ENCODE measurements at places on chromosomes 4 and X.

DNA sequence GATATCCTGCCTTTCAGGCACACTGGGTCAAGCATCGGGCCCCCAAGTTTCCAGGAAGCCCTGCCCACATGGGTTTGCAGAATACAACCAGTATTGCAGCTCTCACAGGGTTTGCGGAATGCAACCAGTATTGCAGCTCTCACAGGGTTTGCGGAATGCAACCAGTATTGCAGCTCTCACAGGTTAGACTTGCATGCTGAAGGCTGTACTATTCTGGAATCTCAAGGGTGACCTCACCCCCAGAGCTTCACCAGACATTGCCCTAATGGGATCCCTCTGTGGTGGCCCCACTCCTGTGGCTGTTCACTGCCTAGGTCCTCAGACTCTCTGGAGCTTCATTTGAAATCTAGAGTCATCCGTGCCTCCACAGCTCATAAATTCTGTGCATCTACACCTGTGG lies 640.7 kb upstream of the ATOH1 start:
- DNase-seq, result no peak

DNA sequence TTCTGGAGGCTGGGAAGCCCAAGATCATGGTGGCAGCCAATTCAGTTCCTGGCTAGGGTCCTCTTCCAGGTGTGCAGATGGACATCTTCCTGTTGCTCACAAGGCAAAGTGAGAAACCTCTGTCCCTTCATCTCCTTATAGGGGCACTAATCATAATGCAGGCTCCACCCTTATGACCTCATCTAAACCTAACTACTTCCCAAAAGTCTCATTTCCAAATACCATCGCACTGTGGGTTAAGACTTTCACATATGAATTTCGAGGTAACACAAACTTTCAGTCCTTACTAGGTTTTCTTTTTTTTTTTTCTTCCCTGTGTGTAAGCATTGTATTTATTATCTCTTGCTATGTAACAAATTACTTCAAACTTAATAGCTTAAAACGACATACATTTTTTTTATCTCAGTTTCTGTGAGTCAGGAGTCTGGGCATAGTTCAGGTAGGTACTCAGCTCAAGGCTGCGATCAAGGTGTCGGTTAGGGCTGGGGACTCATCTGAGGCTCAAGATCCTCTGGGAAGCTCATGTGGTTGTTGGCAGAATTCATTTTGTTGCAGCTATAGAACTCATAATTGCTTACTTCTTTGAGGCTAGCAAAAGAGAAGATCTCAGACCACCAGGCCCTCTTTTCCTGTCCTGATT lies 204.7 kb upstream of the STK26 start:
- no peak for DNase-seq

DNA sequence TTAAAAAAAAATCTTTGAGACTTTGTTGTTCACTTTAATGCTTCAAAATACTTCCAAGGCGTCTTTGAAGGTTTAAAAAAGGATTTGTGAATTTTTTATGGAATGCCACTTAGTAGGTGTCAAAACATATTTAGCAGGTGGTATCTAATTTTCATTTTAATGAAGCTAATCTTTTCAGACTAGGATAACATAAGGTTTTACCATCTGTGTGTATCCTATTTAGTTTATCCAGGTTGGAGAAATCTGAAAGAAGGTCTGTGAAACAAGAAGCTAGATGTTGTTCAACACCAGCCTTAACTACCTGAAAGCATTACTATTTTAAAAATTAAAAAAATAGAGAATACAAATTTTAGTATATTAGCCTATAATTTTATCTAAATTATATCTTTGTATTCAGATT lies 193.4 kb downstream of the GRID2 start:
- DNase-seq, result no peak

DNA sequence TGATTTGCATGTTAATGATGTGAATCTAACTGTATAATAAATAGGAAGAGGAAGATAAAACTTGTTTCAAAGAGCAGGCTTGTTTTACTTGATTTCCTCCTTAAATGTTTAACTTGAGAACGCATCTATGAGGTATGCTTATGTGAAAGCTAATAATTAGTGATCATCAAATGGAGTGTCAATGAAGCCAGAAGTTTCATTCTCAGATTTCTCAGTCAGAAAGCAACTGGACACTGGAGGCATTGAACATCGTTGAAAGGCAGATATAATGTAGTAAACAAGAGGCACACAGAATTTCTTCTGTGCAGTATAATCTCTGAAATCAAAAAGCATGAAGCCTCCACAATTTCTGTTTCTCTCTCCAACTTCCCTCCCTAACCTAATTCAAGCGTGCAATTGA lies 672.9 kb downstream of the ADGRL3 start:
- DNase-seq, result no peak

- DNase-seq, result no peak
Observed at GRCh38 chr4:142351958-142352357, 494.1 kb downstream of the INPP4B start.

GRCh38 chr4:61877893-61878292 lies 677.8 kb downstream of the ADGRL3 start:
- no peak for DNase-seq

DNA sequence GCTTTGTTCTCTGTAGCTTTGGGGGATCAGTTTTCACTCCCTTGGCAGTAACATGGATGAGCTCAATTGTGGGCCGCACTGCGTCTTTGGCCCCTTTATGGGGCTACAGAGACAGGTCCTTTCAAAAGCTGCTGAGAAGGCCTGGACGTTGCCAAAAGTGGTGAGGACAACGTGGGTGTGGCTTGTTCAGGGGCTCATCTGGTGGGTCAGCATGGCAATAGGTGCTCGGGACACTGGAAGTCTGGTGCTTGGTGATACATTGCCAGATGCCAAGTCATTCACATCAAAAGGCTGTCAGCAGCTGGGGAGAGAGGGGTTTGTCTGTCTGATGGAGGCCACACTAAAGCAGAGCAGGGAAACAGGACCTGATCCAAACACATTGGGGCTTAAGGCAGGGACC lies 149.8 kb upstream of the EOLA2 start:
- DNase-seq, result no peak

DNA sequence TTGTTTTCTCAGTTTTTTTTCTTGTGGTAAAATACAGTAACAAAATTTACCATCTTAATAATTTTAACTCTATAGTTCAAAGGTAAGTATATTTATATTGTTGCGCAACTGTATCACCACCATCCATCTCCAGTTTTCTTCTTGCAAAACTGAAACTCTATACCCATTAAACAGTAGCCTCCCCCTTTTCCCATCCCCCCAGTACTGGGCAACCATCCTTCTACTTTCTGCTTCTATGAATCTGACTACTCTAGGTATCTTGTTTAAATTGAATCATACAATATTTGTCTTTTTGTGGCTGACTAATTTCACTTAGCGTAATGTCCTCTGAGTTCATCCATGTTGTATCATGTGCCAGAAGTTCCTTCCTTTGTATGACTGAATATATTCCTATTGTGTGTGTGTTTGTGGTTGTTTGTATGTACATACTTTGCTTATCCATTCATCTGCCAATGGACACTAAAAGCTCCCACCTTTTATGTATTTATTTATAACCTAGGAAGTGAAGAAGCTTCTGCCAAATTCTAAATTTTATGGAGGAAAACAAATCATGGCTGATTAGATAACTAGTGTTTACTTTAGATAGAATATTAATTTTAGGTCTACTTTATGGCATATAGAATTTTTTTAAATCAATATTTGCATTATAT lies 10.0 kb downstream of the ABHD18 start:
- DNase-seq, result no peak

DNA sequence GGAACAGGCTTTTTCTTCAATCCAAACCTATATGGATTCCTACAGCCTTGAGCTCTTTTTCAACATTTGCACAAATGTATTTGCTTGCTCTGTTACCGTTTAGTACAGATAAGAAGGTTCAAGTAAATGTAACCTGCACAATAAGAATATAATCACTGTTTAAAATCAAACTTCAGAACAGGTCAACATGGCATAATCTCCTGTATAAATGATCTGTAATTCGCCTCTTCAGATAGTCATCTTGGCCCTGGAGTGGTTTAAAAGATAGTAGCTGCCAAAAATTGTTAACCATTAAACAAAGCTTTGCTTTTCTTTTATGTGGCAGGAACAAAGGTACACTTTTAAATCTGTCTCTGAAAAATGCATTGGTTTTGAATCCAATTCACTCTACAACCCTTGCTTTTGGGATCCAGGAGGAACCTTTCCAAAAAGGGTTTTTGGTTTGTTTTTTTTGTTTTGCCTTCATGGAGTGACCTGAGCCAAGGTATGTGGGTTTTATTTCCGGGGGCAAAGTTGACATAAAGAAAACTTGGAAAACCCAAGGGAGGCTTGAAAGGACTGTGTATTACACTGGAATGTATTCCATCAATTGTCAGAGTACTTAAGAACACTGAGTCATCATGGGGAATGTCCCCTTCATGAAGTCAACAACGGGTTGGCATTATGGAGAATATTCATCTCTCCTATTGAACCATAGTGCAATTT lies 210.4 kb upstream of the HCCS start:
- no peak for DNase-seq

DNA sequence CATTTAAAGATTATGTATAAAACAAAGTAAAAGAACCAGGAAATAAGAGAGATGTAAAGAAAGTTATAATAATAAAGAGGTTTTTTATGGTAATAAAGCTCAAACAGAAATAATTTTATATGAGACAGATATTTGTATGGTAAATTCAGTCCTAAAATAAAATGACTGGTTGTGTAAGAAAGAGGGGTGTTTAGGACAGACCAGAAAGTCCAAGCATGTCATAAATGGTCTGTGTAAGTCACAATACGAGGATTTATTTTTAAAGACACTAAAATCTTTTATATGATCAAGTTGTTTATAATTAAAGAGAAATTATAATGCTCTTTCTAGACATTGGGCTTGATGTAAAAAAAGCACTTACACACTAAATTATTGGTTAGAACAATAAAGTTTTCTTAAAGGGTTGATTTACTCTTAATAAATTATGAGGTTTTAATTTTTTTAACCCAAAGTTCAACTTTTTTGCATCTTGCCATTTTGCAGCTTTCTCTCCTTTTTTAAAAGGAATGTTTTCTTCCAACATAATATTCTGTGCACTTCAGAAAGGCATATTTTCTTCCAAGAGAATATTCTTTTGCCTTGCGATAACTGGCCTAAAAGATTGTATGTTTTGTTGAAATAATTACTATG lies 61.9 kb upstream of the TCEAL2 start:
- no peak for DNase-seq

GRCh38 chrX:153635788-153636668 lies 11.0 kb upstream of the DUSP9 start:
- DNase-seq, result no peak

- DNase-seq, result no peak
Observed at GRCh38 chr4:69832326-69833030, 27.5 kb downstream of the SULT1E1 start.

- no peak for DNase-seq
Observed at GRCh38 chr4:139229534-139230039, 50.4 kb downstream of the MGARP start.

GRCh38 chr4:10747186-10747585 lies 62.6 kb upstream of the CLNK start:
- DNase-seq, result peak; percentile 80

GRCh38 chrX:42803320-42803719 lies 25.4 kb upstream of the PPP1R2C start:
- no peak for DNase-seq

GRCh38 chrX:104566681-104567501 lies 892 bp downstream of the IL1RAPL2 start:
- no peak for DNase-seq

DNA sequence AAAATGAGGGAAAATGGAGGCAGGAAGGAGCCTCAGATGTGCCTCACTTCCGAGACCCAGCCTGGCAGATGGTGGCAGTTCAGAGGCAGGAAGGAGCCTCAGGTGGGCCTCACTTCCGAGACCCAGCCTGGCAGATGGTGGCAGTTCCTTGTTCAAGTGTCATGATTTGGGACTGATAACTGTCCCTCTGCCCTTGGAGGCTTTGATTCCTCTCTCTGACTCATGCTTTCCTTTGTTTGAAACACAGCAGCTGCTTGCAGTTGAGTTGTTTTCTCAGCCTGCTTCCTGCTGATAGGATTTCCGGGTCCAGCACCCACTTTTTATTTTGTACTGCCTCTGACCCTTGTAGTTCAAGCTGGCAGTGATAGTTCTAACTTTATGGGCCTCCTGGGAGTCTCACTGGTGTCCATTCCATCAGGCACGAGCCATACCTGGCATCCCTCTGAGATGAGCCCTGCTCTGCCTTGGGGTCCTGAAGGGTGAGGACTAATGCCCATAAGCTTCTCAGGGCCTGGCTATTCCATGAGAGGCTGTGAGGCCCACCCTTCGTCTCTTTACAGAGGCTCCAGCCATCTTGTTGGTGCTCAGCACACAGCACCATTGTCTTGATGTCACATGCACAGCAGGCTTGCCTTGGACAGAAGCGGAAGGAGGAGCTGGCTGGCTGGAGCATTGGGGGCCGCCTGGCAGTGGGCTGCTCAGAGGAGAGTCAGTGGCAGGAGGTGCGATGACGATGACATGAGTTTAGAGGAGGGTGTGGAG lies 13.0 kb downstream of the RGS12 start:
- no peak for DNase-seq

GRCh38 chr4:140052050-140052449 lies 101.9 kb downstream of the MAML3 start:
- no peak for DNase-seq

- DNase-seq, result no peak
Observed at GRCh38 chr4:151599863-151600262, 160.9 kb downstream of the GATB start.

DNA sequence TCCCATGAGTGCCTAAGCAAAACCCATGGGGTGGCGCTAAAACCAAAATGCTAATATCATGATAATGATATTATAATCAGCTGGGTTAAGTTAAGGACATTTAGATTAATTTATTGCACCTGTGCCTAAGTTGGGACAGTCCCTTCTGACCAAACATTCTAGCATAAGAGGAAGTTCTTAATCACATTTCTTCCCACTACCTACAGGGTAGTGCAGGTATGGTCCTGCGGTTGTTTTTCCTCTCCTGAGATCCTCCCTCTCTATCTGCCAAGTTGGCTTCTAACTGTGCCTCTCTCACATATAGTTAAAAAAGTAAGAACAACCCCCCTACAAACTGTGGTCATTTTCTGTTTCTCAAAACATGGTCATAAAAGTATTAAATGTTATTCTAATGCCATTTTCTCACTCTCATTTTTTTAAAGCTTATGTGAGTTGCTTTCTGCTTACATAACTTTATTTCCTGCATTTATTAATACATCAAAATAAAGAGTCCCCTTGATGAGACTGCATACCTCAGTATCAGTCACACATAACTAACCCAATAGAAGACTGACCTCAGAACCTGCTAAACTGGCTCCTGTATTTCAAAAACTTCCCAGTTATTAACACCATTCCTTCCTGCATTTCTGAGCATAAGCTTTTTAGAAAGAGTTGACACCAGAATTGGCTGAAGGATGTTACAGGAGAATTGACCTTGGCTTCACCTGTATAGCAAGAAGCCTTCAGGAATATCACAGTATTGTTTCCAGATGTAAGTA lies 1332.5 kb downstream of the FSTL5 start:
- no peak for DNase-seq

DNA sequence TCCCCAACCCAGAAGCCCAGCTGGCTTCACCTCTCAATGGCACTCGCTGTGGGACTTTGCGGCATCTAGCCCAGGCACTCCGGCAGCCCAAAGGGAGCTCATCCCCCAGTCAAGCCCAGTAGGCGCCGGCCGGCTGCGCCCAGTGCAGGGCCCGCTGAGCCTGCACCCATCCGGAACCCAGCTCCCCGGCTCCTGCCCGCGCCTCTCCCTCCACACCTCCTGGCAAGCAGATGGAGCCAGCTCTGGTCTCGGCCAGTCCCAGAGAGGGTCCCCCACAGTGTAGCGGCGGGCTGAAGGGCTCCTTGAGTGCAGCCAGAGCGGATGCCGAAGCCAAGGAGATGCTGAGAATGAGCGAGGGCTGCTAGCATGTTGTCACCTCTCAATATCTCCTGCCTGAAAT lies 116.8 kb upstream of the UGT8 start:
- DNase-seq, result no peak

GRCh38 chrX:38048886-38049285 lies 42.5 kb downstream of the SYTL5 start:
- DNase-seq, result no peak
